Activated CD8-positive, alpha-beta T cell treated with anti-CD3 and anti-CD28 coated beads, Interleukin-2, amount 10 ng/mL, durations not matched to agents 7 days and 5 days (primary cell): ENCODE measurements at places on chromosomes 11 and 22.

DNA sequence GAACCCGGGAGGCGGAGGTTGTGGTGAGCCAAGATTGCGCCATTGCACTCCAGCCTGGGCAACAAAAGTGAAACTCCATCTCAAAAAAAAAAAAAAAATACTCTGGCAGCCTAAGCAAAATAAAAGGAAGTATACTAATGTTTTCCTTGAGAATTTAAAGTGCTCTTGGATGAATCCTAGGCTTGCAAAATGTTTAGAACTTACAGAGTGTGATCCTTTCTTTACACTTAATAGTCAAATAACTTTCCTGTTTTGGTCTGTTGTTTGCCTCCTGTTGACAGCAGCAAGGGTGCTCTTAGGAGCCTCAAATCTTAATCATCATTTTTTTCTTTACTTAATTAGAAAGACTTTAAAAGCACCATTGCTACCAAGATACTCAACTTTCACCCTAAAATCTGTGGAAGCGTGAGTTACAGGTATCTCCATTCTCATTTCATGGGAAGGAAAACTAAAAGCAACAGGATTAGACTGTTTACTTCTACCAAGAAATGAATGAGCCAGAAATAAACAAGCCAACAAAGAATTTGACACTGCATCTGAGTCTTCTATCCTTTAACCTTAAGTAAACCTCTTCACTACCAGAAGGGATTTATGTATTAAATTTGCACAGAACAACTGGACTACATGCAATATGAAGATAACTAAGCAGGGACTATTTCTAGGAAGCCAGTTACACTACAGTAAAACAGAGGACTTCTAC is 38.7 kb upstream of the CRTAM start:
- no peak for DNase-seq

DNA sequence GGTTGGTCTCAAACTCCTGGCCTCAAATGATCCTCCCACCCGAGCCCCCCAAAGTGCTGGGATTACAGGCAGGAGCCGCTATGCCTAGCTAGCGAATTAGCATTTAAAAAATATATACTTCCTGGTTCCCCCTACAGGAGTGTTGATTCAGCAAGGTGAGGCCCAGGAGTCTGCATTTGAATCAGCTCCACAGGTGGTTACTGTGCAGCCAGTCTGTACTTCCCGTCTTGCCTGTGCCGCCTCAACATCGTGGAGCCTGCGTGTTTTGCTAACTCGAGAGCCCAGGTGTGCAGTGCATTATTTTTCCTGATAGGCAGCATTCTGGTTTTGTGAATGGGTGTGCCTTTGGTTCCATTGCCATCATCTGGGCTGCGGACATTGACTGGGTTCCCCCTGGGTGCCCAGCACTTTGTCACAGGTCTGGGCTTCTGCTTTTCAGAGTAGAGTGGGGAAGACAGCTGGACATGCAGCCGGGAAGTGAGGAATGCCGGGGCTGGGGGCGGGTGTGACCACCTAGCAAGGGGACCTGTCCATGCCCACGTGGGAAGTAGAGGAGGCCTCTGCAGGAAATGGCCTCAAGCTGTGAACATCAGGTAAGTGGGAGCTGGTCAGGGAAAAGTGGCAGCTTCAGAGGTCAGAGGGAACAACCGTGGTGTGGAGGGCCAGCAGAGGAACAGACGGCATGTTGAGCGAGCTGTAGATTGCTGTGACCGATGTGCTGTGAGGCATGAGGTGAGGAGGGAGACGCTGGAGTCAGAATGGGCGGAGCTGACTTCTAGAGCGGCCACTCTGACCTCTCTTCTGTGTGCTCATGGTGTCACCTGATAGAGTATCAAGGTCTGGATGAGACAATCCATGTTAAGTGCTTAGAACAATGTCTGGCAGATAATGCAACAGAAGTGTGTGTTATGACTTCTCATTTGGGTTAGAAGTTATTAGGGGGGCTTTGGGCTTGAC is 42.2 kb downstream of the PPFIA1 start:
- no peak for DNase-seq

GRCh38 chr11:89235976-89236375 is 58.3 kb downstream of the TYR start:
- DNase-seq = no peak

GRCh38 chr11:122085712-122086111 is 30.3 kb downstream of the BLID start:
- no peak for DNase-seq

- peak; percentile 44 for DNase-seq
Measured at GRCh38 chr11:32333320-32333991, 101.9 kb downstream of the WT1 start.

DNA sequence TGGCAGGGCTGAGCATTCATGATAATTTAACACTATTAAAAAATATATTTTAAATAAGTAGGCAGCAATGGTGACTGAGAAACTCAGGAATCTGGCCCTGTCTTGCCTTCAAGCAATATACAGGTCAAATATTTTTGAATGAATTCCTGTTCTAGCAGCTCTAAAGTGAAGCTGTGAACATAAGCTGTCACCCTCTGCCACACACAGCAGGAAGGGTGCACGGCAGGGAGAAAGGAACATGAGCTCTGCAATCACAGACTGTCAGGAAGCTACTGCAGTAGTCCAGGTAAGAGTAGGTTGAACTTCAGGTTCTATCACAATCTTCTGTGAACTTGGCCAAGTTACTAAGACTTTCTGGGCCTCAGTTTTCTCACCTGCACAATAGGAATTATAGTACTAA is 114.8 kb downstream of the SERGEF start:
- no peak for DNase-seq

- DNase-seq = no peak
Measured at GRCh38 chr11:65650547-65651338, 12.0 kb downstream of the RELA start.

DNA sequence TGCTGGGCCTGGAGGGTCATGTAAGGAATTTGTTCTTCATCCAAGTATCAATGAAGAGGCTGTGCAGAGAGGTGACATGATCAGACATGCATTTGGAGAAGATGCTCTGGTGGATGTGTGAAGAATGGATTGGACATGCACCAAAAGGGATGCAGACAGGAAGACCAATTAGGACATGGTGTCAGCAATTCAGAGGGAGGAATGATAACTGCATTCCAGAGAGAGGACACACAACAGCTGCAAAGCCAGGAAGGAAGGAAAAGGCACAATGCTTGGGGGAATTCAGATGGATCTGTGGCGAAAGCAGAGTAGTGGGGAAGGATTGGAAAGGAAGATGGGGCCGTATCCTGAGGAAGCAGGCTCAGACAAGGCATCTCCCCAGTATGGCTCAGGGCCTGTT is 5.2 kb upstream of the ARRB1 start:
- no peak for DNase-seq

DNA sequence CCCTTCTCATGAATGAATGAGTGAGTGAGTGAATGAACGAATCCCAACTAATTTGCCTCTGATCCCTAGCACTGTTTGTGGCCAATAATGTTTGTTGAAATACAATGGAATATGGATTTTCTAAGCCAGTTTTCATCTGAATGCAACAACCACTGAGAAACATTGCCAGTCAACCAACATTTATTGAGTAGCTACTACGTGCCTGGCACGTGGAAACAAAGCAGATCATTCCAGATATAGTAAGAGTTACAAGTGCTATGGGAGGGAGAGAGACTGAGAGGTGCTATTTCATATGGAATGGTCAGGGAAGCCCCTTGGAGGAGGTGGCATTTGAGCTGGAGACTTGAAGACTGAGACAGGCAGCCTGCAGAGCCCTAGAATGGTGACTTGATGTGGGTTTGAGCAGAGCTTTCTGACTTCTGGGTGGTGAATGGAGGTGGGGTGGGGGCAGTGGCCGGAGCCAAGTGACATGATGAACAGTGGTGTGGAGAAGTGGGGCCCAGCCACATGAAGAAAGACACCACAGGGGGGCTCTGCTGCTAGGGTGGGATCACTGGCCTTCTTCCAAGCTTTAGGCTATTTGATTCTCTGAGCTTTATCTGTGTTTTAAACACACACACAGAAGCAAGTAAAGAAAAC is 35.1 kb upstream of the SMTN start:
- DNase-seq = no peak

DNA sequence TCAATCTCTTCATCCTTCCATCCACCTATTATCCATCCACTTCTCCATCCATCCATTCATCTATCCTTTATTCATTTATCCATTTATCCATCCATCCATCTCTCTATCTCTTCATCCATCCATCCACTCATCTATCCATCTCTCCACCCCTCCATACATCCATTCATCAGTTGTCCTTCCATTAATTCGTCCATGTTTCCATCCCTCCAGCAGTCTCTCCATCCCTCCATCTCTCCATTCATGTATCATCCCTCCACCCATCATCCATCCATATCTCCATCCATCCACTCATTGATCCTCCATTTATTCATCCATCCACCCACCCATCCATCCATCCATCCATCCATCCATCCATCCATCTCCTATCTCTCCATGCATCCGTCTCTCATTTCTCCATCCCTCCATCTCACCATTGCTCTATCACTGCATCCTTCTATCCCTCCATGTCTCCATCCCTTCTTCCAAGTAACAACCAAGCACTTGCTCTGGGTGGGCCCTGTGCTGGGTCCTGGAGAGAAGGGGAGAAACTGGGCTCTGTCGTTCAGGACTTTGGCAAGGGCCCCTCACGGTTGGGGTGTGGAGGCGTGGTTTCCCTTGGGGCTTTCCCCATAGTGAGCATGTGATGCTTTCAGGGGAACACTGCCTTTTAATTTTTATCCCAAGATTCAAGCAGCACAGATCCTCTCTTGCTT is 43.3 kb downstream of the SMIM38 start:
- DNase-seq = no peak

DNA sequence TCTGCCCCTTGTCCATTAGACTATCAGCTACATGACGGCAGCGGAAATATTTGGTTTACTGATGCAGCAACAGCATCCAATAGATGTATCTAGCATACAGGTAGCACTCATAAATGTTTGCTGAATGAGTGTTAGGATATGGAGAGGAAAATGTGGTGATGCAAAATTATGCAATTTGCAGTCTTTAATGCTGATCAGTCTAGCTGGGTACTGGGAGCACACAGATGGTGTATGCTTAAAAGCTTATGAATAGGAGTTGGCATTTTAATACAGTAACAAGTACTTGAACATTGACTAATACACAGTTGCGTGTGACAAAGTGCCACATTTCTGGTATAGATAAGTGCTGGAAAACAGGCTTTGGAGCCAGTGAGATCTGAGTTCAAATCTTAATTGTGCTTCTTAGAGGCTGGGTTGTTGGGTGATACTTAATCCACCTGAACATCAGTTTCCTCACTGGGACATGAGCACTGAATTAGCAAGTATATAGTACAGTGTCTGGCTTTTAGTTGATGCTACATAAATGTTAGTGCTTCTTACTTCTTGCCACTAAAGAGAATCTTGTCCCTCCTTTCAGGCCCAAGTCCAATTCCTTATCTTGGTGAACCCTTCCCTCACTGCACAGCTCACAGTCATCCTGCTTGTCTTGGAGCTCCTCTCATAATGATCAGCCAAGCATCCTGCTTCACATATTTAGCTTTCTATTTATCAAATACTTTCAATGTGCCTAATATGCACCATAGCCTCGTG is 99.6 kb downstream of the TIMP3 start:
- DNase-seq = no peak

GRCh38 chr22:19962246-19962908 is 20.8 kb upstream of the TXNRD2 start:
- DNase-seq = peak; percentile 80

DNA sequence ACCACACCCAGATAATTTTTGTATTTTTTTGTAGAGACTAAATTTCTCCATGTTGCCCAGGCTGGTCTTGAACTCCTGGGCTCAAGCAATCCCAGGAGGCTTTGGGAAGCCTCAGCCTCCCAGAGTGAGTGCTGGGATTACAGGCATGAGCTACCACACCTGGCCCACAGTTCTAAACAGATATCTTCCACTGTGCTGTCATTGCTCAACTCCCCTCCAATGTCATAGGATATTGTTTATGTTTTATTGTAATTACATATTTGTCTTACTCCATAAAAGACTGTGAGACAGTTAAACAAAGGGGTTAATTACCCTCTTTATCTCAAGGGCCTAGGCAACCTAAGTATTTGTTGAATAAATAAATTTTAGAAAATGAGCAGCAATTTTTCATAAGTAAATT is 204.2 kb downstream of the GRM5 start:
- DNase-seq = no peak

DNA sequence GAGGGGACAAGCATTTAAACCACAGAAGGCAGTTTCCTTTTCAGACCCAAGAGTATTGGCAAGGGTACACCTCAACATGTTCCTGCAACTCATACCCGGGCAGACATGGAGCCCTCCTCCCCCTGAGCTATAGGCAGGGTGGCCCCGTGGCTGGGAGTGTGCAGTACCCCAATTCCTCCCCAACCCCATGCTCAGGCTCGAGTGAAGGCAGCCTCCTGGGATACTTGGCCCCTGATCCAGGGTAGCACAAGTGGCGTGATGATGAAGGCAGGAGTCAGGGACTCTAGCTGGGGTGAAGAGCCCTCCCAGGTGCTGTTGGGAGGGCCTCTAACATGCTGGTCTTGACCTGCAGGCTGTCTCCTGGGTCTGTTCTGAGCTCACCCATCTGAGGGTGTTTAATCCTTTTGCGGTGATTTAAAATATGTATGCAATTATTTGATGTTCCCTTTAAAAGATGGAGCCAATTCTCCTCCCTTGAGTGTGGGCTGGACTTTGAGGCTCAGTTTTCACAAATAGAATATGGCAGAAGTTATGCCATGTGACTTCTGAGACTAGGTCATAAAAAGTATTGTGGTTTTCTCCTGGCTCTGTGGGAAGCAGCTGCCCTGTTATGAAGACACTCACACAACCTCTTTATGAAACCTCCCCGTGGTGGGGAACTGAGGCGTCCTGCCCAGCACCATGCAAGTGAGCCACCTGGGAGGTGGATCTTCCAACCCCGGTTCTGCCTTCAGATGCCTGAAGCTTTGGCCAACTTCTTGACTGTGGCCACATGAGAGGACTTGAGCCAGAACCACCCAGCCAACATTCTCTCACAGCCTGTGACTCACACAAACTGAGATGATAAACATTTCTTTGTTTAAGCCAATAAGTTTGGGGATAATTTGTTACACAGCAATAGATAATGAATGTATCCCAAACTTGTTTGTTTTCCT is 54.7 kb upstream of the NECTIN1 start:
- DNase-seq = no peak

DNA sequence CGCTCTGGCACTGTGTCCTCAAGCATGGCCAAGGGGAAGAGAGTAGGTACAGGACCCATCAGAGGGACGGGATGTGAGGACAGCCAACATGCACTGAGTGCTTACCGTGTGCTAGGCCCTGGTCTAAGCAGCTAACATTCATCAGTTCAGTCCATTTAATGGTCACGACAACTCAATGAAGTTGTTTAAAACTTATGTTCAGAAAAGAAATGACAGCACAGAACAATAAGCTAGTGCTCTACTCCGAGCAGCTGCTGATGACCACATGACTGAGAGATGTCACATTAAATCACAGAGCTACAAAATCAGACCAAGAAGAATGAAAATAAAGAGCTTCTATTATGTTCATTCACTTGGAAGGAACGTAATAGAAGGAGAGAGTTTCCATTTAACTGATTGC is 26.3 kb downstream of the PRDM10 start:
- DNase-seq = no peak

GRCh38 chr22:23078462-23078787 is 8.1 kb downstream of the GNAZ start:
- DNase-seq = no peak

- no peak for DNase-seq
Measured at GRCh38 chr11:75273411-75274391, 33.1 kb downstream of the TPBGL start.
